ENCODE measurements at places on chromosomes 3 and 15. TPM values are rescaled to one million over a fixed set of nuclear protein-coding genes. Genes with fewer than 3 reads are reported as not detected.

GRCh38 chr3:186454881-186455703, 89.1 kb downstream of the CRYGS start:
- no peak overlapping the region for H3K4me3 ChIP-seq
- H3K27ac ChIP-seq: no peak overlapping the region
- no peak for DNase-seq
- H3K4me1 ChIP-seq: peaks cover 2% of the 10 kb centered on the region

DNA sequence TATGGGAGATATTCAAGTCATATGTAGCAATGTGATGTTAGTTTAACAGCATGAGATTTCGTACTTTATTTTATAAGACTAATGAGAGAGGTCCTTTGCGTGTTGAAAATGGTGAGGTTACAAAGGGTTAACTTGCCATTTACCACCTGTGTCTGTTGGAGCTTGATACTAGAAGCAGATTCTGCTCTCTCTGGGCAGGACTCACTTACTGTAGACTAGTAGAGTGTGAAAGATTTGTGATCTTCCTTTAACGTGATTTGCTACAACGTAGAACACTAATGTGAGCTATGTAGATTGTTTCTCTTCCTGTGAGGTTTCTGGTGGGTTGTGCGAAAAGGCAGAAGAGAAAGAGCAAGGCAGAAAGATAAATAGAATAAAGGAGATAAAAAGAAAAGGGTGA, 1.1 kb downstream of the TP63 start:
- no peaks in the 10 kb centered on the region for H3K27me3 ChIP-seq
- H3K27ac ChIP-seq: no peak overlapping the region
- DNase-seq: no peak
- no peaks in the 10 kb centered on the region for H3K36me3 ChIP-seq
- H3K4me1 ChIP-seq: no peaks in the 10 kb centered on the region

GRCh38 chr3:184354121-184354728, 7.2 kb downstream of the CLCN2 start:
- peaks cover 3% of the 10 kb centered on the region for H3K4me1 ChIP-seq
- no peak for DNase-seq
- H3K36me3 ChIP-seq: peaks cover 24% of the 10 kb centered on the region
- H3K27me3 ChIP-seq: no peaks in the 10 kb centered on the region
- no peak overlapping the region for H3K4me3 ChIP-seq
- no peak overlapping the region for H3K27ac ChIP-seq

- no peak overlapping the region for H3K27ac ChIP-seq
- peaks cover 17% of the 10 kb centered on the region for H3K36me3 ChIP-seq
- no peaks in the 10 kb centered on the region for H3K27me3 ChIP-seq
- no peaks in the 10 kb centered on the region for H3K4me1 ChIP-seq
- DNase-seq: no peak
- no peak overlapping the region for H3K4me3 ChIP-seq
Observed at GRCh38 chr3:13325892-13326443, 94.2 kb downstream of the NUP210 start.

- no peak overlapping the region for H3K4me3 ChIP-seq
- DNase-seq: no peak
- no peak overlapping the region for H3K27ac ChIP-seq
- no peaks in the 10 kb centered on the region for H3K4me1 ChIP-seq
Observed at GRCh38 chr3:156230278-156230900, 110.0 kb downstream of the KCNAB1 start.

DNA sequence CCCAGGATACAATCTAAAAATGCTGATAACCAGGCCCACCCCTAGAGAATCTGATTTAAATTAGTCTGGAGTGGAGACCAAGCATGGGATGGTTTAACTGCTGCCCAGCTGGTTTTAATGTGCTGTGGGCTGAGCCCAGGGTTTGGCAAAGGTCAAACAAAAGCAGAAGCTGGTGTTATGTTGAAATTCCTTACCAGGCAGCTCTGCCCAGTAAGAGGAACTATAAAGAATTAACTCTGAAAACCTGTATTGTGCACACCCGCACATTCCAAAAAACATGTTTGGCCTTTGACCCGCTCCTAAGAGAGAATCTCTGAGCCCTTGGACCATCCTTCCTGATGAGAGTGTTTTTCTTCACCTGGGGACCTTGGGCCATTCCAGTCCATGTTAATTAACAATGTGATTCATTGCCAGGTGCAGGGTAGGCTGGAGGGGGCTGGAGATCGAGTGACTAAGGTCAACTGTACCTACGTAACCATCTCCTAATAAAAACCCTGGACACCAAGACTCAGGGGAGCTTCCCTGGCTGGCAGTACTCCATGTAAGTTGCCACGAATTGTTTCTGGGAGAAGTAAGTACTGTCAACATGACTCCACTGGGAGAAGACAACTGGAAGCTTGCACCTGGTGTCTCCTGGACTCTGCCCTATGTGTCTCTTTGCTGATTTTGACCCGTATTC, 10.9 kb downstream of the CCDC13 start:
- no peaks in the 10 kb centered on the region for H3K27me3 ChIP-seq
- no peaks in the 10 kb centered on the region for H3K36me3 ChIP-seq
- DNase-seq: no peak
- H3K27ac ChIP-seq: no peak overlapping the region
- no peaks in the 10 kb centered on the region for H3K4me1 ChIP-seq
- no peak overlapping the region for H3K4me3 ChIP-seq

C3orf22 gene
- not detected for total RNA-seq

DNA sequence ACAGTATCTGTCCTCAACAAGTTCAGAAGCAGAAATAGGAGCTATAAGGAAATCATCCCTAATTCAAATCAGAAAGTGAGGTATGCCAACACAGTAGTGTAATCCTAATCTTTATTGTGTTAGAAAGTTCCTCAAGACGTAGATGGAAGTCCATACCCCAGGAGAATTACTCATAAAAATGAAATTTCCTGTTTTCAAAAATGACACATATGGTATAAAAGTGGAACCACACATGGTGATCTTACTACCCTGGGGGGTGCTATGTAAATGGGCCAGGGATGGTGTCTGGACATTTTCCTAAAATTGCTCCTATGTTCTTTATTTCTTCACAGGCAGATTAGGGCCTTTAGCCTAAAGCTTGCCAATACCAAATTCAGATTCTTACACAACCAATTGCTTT, 204.1 kb downstream of the ARRDC4 start:
- no peak overlapping the region for H3K27ac ChIP-seq
- no peaks in the 10 kb centered on the region for H3K27me3 ChIP-seq
- no peaks in the 10 kb centered on the region for H3K4me1 ChIP-seq
- no peak overlapping the region for H3K4me3 ChIP-seq
- no peak for DNase-seq

- no peak overlapping the region for H3K4me3 ChIP-seq
- no peaks in the 10 kb centered on the region for H3K27me3 ChIP-seq
- no peaks in the 10 kb centered on the region for H3K36me3 ChIP-seq
- no peaks in the 10 kb centered on the region for H3K4me1 ChIP-seq
Observed at GRCh38 chr15:94001255-94001801, 230.0 kb upstream of the MCTP2 start.

PPP2R3A gene
- 6.1 TPM for total RNA-seq

DNA sequence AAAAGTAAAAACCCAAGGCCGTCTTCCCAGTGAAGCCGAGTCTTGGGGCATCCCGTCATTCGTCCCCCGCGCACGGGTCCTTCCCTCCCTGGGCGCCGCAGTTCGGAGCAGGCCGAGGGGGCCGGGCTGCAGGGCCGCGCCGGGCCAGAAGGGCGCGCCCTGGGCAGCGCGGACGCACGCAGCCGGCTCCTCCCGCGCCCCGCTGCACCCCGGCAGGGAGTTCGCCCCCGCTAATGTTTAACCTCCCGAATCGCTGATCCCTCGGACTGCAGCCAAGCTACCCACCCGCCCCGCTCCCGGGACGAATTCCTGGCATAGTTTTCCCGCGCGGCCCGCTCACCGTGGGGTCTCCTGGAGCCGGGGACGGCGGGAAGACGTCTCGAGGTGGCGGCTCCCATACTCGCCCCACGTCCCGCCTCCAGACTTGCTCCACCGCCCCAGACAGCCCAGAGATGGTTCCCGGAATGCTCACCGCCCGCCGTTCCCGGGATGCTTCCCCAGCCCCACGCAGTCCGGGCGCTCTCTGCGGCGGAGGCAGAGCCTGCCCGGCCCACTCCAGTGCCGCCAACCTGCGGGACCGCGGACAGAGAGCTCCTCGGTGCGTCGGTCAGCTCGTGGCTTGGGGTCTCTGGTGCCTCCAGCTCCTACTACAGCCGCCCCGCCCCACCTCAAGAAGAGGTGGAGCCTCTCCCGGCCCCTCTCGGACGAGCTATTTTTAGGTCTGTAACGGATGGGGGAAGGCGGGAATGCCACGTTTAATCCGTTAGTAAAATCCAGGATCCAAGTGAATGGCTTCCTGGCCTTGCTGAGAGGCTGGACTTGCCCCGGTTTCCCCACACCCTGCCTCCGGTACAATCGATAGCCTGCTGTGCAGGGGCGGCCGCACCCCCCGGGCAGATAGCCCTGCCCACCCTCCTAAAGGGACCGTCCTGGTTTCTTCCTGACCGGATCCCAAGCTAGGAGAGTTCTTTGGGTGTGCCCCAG, at the start of gene DZIP1L:
DZIP1L (minus strand) TSS at position 621 of the 984 bp plus-strand sequence. CDS start 11,637 bp downstream, outside the sequence.
- peaks cover 39% of the 10 kb centered on the region for H3K4me1 ChIP-seq
- H3K27ac ChIP-seq: peak within 1 kb of the TSS; percentile 91
- peak within 1 kb of the TSS; percentile 79 for H3K4me3 ChIP-seq
- H3K36me3 ChIP-seq: no peaks in the 10 kb centered on the region
- H3K27me3 ChIP-seq: no peaks in the 10 kb centered on the region

GRCh38 chr3:74814181-74814580, 199.7 kb upstream of the CNTN3 start:
- H3K4me3 ChIP-seq: no peak overlapping the region
- no peaks in the 10 kb centered on the region for H3K4me1 ChIP-seq
- no peak overlapping the region for H3K27ac ChIP-seq

PTPRG gene
- 32.1 TPM for total RNA-seq

DNA sequence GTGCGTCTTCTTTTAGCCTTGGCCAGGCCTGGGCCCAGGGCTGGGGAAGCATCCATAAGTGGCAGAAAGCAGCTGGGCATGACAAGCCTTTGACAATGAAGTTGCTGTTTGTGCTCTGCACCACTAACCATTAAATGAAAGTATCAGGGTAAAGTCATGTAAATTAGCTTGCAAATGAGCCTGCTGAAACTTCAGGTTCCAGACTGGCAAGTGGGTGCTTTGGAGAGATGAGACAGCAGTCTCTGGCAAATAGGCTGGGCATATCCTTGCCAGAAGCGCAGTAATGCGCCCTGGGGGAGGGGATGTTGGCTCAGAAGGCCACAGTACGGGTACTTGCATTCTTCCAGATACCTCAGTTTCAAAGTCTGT, 40.7 kb downstream of the RAB6B start:
- H3K27me3 ChIP-seq: no peaks in the 10 kb centered on the region
- DNase-seq: no peak
- no peaks in the 10 kb centered on the region for H3K4me1 ChIP-seq
- H3K4me3 ChIP-seq: no peak overlapping the region

CLDN16 gene
- not detected for total RNA-seq

INSYN1 gene
- total RNA-seq: 2.0 TPM

DNA sequence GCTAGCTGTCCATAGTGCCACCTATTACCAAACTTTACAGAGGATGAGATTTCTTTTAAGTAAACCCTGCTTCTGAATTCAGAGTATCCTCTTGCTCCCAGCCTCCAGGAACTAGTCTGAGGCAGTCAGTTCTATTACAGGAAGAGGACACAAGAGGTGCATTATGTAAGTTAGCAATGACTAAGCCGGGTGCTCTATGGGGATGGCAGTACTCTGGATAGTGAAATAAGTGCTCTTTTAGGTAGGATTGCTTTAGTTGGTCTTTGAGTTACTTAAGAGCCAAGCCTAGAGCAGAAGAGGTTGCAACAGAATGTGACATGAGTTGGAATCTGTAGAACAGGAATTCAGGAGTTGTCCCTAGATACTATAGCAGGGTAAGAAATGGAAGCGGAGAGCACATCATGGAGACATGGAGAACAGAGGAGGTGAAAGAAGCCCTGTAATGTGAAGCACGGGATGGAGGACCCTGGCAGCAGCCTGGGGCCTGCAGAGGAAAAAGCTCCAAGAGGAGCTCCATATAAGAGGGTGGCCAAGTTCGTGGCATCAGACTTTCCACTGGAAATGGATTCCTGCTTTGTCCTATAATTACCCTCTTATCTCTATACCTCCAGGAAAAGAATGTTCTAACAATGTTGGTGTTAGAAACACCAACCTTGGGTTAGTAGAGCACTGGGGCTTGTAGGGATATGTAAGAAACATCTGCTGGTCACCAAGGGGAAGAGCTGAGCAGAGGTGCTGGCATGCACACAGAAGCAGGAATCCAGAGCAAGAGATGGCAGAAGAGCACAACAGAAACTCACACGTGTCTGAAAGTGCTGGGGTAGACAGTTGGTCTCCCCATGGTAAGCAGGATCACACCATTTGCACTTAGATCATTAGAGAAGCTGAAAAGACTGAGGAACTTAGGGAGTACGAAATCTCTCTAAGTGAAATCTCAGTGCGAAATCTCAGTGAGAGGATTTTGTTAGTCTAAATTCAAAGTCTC, 851.1 kb downstream of the FHIT start:
- no peak for DNase-seq
- no peaks in the 10 kb centered on the region for H3K36me3 ChIP-seq
- H3K4me1 ChIP-seq: no peaks in the 10 kb centered on the region

DNA sequence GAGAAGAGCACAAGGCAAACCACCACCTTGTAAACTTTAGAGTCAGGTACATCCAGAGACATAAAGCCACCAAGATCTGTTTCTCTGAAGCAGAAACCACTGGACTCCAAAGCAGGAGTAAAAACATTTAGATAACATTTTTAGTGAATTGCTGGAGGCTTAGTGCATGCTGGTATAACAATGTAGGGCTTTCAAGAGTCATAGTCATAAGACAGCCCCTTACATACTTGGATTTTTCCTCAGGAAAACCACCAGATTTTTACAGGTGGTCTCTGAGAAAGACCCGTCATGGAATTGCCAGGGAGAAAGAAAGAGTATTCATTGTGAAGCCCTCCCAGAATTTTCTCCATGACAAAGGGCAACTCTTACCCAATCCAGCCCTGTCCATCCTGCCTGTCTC, 434.5 kb upstream of the NAALADL2 start:
- H3K36me3 ChIP-seq: no peaks in the 10 kb centered on the region
- DNase-seq: no peak
- no peak overlapping the region for H3K4me3 ChIP-seq

VEPH1 gene
- total RNA-seq: 4.9 TPM

- H3K27me3 ChIP-seq: no peaks in the 10 kb centered on the region
- H3K4me1 ChIP-seq: no peaks in the 10 kb centered on the region
- H3K27ac ChIP-seq: no peak overlapping the region
- no peaks in the 10 kb centered on the region for H3K36me3 ChIP-seq
- no peak overlapping the region for H3K4me3 ChIP-seq
Observed at GRCh38 chr3:177647876-177648275, 450.6 kb upstream of the TBL1XR1 start.
